ENCODE measurements at places on chromosomes 2 and 18.

- DNase-seq: no peak
These were observed 755.0 kb upstream of the RAB6C start for GRCh38 chr2:129224486-129224885.

- peak; percentile 62 for DNase-seq
These were observed 107.4 kb upstream of the ACAA2 start for GRCh38 chr18:49920731-49921130.

DNA sequence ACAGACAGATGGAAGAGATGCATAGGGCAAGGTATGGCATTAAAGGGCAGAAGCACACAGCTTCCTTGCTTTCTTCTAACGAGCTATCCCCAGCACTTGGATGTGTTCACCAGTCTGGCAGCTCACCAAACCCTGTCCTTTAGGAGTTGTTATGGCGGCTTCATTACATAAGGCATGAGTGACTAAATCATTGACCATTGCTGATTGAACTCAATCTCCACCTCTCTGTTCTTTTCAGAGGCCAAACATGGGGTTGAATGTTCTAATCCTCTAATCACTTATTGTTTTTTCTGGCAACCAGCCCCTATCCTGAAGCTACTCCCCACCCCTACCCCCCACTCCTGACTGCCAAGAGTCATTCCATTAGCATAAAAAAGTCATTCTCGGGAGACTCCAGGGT is 301.8 kb downstream of the XIRP2 start:
- peak; percentile 75 for DNase-seq

DNA sequence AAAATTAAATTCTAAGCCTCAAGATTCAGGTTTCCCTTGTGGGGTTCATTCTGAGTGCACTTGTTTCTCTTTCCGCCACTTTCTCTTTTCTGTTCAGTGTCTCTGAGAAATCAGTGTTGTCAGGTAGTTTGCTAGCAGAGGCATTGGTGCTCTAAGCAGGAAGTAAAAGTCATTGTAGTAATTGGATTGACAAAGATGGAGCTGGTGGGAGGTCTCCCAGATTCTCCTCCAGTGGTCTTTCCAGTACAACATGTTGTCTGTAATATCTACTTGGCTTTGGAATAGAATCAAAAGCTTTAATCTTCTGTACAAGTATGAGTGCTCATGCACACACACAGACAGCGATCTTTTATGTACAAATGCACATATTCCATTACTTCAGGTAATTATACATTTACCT is 135.6 kb downstream of the KLHL14 start:
- DNase-seq: no peak

- DNase-seq: no peak
These were observed 379.4 kb downstream of the RIT2 start for GRCh38 chr18:42736074-42736473.

- DNase-seq: no peak
These were observed 170.9 kb upstream of the GATA6 start for GRCh38 chr18:21998486-21998885.

DNA sequence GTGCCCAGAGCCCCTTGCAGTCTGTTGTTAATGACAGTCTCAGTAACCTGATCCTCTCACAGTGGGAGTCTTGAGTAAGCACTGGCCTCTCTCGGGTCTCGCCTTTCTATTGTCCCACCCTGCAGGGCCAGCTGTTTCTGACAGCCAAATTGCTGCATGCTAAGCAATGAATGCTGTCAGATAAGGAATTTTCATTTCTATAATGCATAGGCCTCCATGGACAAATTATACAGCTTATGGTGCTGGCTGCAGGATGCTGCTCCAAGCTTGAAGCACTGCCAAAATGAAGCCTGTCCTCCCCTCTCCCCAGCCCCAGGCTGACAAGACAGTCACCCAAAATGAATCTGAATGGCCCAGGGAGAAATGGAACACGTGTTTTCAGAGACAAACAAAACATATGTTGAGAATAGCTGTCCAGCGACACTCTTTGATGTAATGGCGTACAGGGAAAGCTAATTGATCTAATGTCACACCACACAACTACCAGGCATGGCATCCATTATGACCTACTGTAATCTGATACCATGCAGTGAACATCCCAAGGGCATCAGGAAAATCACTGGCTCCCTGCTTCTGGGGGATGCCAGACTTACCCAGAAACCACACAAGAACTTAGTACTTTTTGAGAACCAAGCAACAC is 36.8 kb downstream of the ACVR1 start:
- DNase-seq: peak; percentile 70

DNA sequence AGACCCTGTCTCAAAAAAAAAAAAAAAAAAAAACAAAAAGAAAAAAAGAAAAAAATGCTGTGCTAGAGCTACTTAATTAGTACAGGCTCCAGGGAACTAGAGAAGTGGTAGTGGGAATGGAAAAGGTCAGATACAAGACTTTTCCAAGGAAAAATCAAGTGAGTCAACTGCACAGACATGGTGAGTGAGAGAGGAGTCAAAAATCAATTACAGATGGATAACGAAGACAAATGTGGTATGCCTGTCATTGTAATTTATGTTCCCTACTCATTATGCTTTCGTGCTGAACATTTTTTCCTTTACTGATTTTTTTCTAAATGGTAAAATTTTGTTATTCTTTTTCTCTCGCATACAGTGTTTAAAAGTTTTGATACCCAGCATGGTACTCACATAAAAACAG is 111.5 kb downstream of the MDH1 start:
- DNase-seq: peak; percentile 60

Data from fibroblast of upper back skin (primary cell).